Naive B cell (primary cell): ENCODE measurements at places on chromosomes 13 and 19. TPM values are rescaled to one million over a fixed set of nuclear protein-coding genes. Genes with fewer than 3 reads are reported as not detected.

The COG3 gene
- 63.1 TPM for polyA plus RNA-seq

The ZNF784 gene
- polyA plus RNA-seq = not detected

The CEACAM7 gene
- not detected for polyA plus RNA-seq

The ZNF20 gene
- 3.2 TPM for polyA plus RNA-seq

The SIGLEC14 gene
- 23.1 TPM for polyA plus RNA-seq

The NANOS3 gene
- polyA plus RNA-seq = not detected

The GJB2 gene
- polyA plus RNA-seq = not detected

The NKPD1 gene
- polyA plus RNA-seq = not detected

The LRFN3 gene
- polyA plus RNA-seq = not detected

The RNF225 gene
- polyA plus RNA-seq = not detected

The ZNF723 gene
- polyA plus RNA-seq = not detected

The TDRD12 gene
- not detected for polyA plus RNA-seq

The SPACA4 gene
- not detected for polyA plus RNA-seq

The ZNF225 gene
- polyA plus RNA-seq = 6.4 TPM

The USHBP1 gene
- not detected for polyA plus RNA-seq

The IGFL2 gene
- not detected for polyA plus RNA-seq

The ZSCAN4 gene
- polyA plus RNA-seq = not detected

The ZIC5 gene
- polyA plus RNA-seq = not detected

The TMEM221 gene
- polyA plus RNA-seq = not detected

The HMG20B gene
- 36.4 TPM for polyA plus RNA-seq

The CCL25 gene
- polyA plus RNA-seq = not detected

The FCAR gene
- not detected for polyA plus RNA-seq

The SLITRK5 gene
- polyA plus RNA-seq = not detected

The ATP8B3 gene
- polyA plus RNA-seq = not detected

The FREM2 gene
- polyA plus RNA-seq = not detected

The KLHL1 gene
- polyA plus RNA-seq = not detected

The CGB8 gene
- polyA plus RNA-seq = not detected

The GFY gene
- polyA plus RNA-seq = not detected

The CGB2 gene
- polyA plus RNA-seq = not detected

The ANGPTL4 gene
- polyA plus RNA-seq = not detected

The STAP2 gene
- not detected for polyA plus RNA-seq

The SIGLECL1 gene
- polyA plus RNA-seq = not detected

The KLHL26 gene
- 2.4 TPM for polyA plus RNA-seq

The TRIM13 gene
- 27.4 TPM for polyA plus RNA-seq

The PSG3 gene
- polyA plus RNA-seq = not detected

The TARM1 gene
- polyA plus RNA-seq = not detected

The SBNO2 gene
- polyA plus RNA-seq = 1.5 TPM

The KIR3DL1 gene
- polyA plus RNA-seq = not detected

The SLC10A2 gene
- polyA plus RNA-seq = not detected

The NALCN gene
- polyA plus RNA-seq = not detected

The C2CD4C gene
- not detected for polyA plus RNA-seq

The ACTMAP gene
- polyA plus RNA-seq = 5.2 TPM

The GNG7 gene
- polyA plus RNA-seq = 64.6 TPM

The HIPK4 gene
- polyA plus RNA-seq = not detected

The ZGLP1 gene
- not detected for polyA plus RNA-seq

The RGL3 gene
- not detected for polyA plus RNA-seq

The CCDC61 gene
- polyA plus RNA-seq = 11.9 TPM
